ENCODE measurements at places on chromosomes 12 and 14.

- no peak for DNase-seq
These were observed 36.3 kb downstream of the RIN3 start for GRCh38 chr14:92549859-92550230.

DNA sequence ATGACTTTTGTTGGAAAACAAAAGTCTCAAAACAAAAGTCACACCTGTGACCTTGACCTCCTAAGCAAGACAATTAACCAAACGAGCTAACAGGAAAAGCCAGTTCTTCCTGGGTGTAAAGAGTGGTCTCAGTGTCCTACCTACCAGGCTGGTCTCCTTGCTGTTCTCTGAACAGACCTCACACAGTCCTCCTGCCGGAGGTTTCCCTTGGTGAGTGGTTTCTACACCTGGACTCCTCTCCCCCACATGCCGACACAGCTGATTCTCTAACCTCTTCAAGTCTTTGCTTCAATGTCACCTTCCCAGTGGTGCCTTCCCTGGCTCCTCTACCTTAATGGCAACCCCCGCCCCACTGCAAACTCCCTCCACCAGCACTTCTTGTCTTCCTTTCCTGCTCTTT is 238.6 kb downstream of the ZFP36L1 start:
- DNase-seq = no peak

DNA sequence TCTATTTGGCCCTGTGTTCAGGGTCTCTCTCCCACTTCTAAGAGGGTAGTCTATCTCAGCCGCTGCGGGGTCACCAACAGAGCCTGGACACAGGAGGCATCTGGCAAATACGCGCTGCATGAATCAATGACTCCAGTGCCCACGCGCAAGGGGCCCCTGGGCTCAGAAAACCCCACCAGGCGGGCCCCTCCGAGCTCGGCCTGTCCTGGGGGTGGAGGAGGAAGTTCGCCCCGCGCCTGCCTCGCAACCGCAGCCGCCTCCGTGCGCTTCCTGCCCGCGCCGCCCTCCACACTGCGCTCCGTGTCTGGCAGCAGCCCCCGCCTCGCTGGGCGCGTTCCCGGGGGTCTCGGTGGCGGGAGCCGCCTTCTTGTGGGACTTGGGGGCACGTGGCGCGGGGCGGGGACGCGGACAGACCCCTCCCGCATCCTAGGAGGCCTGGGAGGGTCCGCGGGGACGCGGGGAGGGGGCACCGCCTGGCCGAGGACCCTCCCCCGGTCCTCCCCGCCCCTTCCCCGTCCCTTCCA is 811 bp upstream of the FBRSL1 start:
- peak; percentile 82 for DNase-seq

DNA sequence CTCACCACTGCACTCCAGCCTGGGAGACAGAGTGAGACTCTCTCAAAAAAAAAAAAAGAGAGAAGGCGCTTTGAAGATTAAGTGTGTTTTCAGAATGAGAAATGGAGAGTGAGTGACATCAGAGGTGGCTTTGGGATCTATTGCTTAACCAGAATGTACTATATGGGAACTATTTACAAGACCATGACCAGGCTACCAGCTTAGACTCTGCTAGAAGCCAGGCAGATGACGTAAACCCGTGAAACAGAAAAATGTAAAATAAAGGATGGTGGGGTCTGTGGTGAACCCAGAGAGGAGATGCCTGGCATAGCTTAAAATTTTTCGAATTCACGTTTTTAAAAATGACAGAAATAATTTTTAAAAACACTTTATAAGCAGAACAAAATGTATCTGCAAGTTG is 82.0 kb downstream of the IFT43 start:
- DNase-seq = no peak

DNA sequence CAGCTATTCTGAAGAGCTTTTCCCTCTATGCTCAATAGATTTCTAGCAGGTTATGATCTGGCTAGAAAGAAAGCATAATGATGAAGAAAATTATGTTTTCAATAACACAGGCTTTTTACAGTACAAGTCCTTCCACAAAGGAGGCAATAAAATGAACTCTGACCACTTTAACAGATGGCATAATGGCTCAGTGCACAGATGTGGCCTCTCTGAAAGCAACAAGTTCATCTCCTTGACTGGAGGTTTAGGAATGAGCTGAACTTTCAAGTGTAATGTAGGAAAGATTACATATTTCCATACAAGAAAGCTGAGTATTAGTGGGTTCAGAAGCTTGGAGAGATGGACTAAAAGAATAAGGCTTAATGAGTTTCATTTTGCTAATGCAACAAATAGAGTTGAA is 147.4 kb downstream of the EFCAB11 start:
- DNase-seq = no peak

- DNase-seq = peak; percentile 87
These were observed 643 bp upstream of the TAMALIN start for GRCh38 chr12:52005903-52006703.

- no peak for DNase-seq
These were observed 7.6 kb upstream of the AEBP2 start for GRCh38 chr12:19431407-19432308.

- no peak for DNase-seq
These were observed 21.4 kb downstream of the AGAP2 start for GRCh38 chr12:57717131-57717530.

DNA sequence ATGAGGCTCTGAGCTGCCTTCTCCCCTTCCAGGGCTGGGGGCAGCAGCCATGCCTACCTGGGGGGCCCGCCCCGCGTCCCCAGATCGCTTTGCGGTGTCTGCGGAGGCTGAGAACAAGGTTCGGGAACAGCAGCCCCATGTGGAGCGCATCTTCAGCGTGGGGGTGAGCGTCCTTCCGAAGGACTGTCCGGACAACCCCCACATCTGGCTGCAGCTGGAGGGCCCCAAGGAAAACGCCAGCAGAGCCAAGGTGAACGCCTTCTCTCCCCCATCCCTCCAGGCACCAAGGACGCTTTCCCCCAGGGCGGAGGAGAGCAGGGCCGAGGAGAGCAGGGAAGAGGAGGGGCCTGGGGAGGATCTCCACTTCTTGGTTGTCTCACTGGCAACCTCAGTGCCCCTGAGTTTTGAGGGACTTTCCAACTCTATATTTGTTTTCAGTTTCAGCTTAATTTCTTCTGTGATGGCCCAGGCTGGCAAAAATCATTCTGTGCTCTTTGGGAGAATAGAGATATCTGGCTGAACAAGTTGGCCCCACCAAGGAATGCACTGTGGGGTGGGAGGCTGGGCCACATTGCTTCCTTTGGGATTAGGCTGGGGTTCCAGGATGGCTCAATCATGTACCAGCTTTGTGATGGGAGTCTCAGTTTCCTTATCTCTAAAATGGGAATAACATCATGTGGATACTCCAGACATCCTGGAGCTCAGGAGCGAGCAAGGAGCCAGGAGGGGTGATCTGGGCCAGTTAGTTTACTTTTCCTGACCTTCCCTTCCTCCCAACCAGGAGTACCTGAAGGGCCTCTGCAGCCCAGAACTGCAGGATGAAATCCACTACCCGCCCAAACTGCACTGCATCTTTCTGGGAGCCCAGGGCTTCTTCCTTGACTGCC is 1.2 kb downstream of the KHNYN start:
- peak; percentile 67 for DNase-seq

- no peak for DNase-seq
These were observed 366.7 kb downstream of the GALC start for GRCh38 chr14:87626266-87626665.

DNA sequence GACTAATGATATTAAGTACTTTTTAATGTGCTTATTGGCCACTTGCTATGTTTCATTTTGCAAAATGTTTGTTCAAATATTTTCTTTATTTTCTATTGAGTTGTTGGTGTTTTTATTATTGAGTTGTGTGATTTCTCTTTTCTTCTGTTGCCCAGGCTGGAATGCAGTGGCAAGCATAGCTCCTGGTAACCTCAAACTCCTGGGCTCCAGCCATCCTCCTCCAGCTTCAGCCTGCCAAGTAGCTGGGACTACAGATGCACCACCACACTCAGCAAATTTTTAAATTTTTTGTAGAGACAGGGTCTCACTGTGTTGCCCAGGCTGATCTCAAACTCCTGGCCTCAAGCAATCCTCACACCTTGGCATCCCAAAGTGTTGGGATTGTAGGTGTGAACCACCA is 199.2 kb downstream of the NOVA1 start:
- DNase-seq = no peak

GRCh38 chr12:32146074-32146873 is 39.6 kb downstream of the BICD1 start:
- no peak for DNase-seq
